EL (cell line): ENCODE measurements at places on chromosomes 11 and 22.

- peak; percentile 24 for DNase-seq
These were observed 34.4 kb downstream of the ME3 start for GRCh38 chr11:86637988-86638387.

- DNase-seq, result no peak
These were observed at the start of gene USH1C for GRCh38 chr11:17544181-17544622. Gene USH1C, minus strand, starts transcription at chr11:17544416. Its CDS starts 109 bp downstream, at chr11:17544307.

- DNase-seq, result no peak
These were observed 12.7 kb downstream of the BAIAP2L2 start for GRCh38 chr22:38097557-38098409.

DNA sequence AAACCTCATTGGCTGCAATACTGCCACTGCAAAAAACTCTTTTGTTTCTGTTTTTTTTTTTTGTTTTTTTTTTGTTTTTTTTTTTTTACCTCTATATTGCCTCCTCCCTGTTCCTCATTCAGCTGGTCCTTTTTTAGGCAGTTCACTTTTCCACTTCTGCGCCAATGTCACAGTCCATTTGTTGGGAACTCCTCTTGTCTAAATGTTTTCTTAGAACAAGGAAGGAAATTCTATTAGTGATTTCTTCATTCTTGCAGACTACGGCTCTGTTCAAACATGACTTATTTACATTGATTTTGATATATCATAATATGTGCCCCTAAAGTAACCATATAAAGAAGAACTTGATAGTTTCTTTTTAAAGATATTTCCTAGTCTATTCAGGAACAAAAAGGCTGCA is 2.9 kb downstream of the FAM118B start:
- no peak for DNase-seq

- no peak for DNase-seq
These were observed 764.8 kb upstream of the FAT3 start for GRCh38 chr11:91459840-91460239.

- DNase-seq, result no peak
These were observed 29.3 kb upstream of the CABP7 start for GRCh38 chr22:29690476-29690875.

GRCh38 chr22:46761539-46762237 is 762 bp upstream of the TBC1D22A start:
- no peak for DNase-seq

GRCh38 chr11:114281388-114281956 is 14.7 kb upstream of the NNMT start:
- DNase-seq, result peak; percentile 19

DNA sequence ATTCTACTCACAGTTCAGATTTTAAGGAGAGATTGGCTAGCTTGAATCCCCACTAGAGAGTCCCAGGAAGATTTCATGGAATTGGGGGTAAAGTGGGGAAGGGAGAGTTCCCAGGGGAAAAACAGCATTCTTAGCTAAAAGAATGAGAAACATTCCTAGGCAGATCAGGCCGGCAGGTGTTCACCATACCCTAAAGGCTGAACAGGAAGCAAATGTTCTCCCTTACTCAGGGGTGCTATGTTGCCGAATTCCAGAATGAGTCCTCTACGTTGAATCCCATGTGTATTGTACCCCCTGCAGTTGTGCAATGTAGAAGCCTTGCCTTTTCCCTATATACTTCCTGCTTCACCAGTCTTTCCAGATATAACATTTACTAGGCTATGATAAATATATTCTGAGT is 135.2 kb upstream of the NCAM1 start:
- no peak for DNase-seq

DNA sequence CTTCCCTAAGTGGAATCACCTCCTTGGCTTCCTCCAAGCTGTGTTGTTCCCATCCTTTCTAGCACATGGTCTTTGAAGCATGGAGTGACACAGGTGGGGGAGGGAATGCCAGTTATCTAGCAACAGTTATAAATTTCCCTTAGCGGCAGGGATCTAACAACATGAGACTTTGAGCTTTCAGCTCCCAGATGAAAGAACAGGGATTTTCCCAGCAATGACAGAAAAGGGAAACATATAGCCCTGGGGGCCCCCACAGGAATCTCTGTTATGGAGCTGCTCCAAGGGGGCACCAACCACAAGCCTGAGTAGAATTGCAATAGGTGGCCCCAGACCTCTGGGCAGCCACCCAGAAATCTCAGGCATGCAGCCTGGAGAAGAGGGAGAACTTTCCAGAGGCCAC is 163.0 kb downstream of the GRIK4 start:
- peak; percentile 71 for DNase-seq

- no peak for DNase-seq
These were observed 35.0 kb downstream of the PPFIBP2 start for GRCh38 chr11:7548659-7549274.

- no peak for DNase-seq
These were observed 15.0 kb downstream of the DENND5A start for GRCh38 chr11:9250139-9250582.

DNA sequence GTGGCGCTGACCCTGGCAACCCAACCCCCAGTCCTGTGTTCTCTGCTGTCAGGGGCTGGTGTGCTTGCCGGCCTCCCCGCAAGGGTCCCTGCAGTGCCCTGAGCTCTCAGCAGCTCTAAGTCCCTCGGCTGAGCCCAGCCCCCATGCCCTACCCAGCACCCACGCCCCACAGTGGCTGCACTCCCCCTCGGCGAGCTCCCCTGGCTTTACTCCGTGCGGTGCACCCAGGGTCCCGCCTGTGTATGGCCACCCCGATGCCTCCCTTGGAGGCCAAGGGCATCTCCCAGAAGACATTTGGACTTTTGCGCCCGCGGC is 72.5 kb upstream of the SHISAL1 start:
- DNase-seq, result no peak

- peak; percentile 83 for DNase-seq
These were observed 289.7 kb downstream of the ST3GAL4 start for GRCh38 chr11:126645186-126645585.

- no peak for DNase-seq
These were observed 103.8 kb upstream of the CRYBB3 start for GRCh38 chr22:25095869-25096268.

- no peak for DNase-seq
These were observed 163.3 kb downstream of the CASP12 start for GRCh38 chr11:104734998-104735397.

- DNase-seq, result no peak
These were observed 10.6 kb upstream of the MFRP start for GRCh38 chr11:119357074-119357473.

- DNase-seq, result no peak
These were observed 13.1 kb downstream of the MPPED1 start for GRCh38 chr22:43424666-43425630.

DNA sequence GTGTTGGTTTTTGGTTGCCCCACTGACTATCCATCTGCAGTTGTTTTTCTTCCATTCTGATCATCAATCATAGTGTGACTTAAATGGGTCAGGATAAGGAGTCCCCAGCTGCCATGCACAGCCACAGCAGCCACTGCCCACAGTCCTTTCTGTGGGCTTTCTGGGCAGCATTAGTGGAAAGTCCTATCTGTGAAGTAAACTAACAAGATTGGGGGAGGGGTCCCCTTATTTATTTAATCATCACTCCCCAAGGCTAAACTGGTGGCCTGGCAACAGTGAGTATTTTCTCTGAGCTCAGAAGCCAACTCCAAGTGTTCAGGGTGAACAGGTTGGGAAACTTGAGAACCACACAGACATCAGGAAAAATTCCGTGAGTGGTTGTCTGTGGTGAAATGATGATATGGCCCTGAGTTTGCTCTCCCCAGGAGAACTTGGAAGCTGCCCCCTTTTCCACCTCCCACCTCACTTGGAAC is 145.0 kb downstream of the CCDC34 start:
- peak; percentile 83 for DNase-seq

DNA sequence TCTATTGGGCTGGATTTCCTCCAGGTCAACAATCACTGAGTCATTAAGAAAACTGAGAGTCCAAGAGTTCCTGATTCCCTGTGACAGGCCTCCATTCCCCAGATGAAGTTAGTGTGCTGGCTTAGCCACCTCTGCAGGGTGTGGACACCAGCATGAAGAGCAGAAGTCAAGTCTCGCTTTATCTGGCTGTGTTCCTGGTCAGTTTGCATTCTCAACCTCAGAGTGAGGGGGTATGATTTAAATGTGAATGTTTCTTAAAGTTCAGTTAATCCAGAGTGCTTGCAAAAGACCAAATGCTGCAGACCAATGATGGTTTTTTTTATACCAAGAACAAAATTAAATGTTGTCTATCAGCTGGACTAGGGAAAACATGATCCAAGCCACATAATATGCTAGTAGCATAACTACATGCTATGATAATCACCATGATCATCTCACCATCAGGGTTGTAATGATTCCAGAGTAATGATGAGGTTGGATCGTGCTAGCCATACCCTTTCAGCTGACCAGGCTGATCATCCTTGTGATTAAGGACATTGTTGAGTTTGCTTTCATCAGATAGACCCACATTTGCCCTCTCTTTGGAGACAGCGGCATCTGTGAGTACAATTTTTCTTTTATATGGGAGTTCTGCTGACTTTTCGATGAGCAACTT is 145.8 kb upstream of the ARHGAP20 start:
- DNase-seq, result no peak

DNA sequence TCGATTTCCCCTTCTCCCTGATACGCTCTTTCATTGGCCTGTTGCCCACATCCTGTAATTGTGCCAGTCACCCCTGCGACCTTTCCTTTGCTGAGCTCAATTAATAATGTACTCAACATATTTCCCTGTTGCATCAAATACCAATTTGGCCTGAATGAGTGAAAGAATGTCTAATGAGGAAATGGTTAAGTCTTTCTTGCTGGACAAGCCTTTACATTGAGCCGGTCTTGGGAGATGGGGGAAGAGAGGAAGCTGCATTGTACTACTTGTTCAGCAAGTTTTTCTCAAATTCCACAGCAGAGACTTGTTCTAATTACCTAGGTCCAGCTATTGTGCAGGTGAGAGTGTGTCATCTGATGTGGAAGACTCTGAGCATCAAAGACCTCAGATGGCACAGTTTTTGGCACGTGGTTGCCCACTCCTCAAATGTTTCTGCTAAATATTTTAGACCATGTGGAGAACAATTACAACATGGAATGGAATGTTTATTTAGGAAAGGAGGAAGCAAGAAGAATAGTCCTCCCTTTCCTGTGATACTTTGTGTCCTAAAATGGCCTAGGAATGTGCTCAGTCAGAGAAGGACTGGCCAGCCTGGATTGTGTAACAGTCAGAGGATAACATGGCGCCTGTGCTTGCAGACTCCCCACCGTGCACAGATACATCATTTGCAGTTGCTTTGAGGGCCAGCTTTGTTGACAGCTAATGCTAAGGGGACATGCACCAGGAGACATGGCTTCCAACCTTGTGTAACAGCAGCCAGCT is 129.5 kb upstream of the E2F8 start:
- DNase-seq, result peak; percentile 82

DNA sequence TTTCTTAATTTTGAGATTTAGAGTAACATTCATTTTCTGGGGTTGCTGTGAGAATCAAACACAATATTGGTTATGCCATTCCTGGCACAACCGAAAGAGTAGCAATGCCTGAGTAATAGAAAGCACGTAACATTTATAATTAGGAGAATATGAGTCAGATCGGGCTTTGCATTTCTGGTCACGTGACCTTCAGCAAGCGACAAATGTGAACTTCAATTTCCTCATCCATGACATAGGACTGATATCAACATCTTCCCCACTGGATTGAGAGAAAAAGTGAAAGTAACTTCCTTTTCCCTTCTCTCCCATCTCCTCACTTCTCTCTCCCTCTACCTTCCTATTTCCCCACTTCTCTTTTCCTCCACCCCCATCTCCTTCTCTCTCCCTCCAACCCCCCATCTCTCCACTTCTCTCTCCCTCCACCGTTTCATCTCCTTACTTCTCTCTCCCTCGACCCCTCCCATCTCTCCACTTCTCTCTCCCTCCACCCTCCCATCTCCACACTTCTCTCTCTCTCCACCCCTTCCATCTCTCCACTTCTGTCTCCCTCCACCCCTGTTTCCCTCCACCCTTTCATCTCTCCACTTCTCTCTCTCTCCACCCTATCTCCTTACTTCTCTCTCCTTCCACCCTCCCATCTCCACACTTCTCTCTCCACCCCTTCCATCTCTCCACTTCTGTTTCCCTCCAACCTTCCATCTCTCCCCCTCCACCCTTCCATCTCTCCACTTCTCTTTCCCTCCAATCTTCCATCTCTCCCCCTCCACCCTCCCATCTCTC is 33.5 kb upstream of the CAT start:
- DNase-seq, result peak; percentile 44

DNA sequence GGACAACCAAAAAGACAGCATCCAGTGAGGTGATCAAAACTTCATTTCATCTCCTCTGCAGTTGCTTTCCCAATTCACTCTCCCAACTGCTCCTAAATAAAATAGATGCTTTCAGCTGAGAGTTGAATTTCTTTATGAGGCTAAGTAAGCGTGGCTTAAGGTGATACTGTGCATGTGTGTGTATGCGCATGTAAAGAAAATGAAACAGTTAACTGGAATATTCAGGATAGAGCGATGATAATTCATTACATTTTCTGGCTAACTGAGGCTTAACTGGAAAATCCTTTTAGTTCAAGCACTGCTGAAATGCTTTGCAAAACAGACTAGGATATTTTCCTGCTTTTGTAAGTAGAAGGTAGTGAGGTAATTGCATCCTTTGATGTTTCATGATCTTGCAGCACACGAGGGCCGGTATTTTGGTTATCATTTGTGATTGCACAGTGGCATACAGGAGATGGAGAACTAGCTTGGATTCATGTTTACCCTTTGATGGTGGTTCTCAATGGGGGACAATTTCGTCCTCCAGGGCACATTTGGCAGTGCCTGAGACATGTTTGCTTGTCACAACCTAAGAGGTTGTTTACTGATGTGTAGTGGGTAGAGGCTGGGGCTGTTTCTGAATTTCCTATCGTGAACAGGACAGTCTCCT is 71.2 kb downstream of the ZBTB16 start:
- DNase-seq, result no peak

GRCh38 chr22:49062155-49062801 is 765.4 kb downstream of the BRD1 start:
- DNase-seq, result no peak

- DNase-seq, result peak; percentile 22
These were observed 30.1 kb upstream of the TMEM45B start for GRCh38 chr11:129785383-129786111.

GRCh38 chr11:101923554-101923953 is 7.2 kb upstream of the ANGPTL5 start:
- DNase-seq, result no peak

DNA sequence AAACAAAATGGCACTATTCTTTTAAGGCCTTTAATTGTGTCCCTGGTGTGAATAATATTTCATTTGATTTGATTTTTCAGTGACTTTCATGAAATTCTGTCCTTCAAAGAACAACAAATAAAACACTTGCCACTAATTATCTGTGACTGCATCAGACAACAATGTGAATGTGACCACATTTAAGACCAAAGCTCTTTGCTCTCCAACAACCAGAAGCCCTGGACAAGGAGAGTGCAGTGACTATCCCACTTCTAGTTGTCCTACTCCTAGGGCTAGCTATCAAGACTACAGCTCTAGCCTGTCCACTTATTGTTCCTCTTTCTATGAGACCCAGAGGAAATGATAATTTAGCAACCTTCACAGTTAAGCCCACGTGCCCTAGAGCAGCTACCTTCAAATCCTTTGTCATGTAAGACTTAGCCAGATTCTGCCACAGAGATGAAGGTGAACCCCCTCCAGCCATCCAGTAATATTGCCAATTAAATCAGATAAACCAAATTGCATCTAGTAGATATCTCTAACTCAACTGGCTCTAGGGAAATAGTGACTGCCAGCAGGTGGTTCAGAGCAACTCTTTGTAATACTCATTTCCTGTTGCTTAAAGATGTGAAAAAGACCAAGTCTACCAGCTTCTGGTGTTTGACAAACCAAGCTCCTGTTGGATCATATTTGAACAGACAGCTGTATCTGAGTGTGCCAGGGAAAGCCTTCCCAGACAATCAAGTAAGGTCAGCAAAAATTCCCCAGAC is 142.6 kb upstream of the BLID start:
- DNase-seq, result no peak
